ENCODE measurements at places on chromosomes 4 and X.

GRCh38 chrX:106899276-106899675, 3.9 kb downstream of the RIPPLY1 start:
- DNase-seq, result no peak

DNA sequence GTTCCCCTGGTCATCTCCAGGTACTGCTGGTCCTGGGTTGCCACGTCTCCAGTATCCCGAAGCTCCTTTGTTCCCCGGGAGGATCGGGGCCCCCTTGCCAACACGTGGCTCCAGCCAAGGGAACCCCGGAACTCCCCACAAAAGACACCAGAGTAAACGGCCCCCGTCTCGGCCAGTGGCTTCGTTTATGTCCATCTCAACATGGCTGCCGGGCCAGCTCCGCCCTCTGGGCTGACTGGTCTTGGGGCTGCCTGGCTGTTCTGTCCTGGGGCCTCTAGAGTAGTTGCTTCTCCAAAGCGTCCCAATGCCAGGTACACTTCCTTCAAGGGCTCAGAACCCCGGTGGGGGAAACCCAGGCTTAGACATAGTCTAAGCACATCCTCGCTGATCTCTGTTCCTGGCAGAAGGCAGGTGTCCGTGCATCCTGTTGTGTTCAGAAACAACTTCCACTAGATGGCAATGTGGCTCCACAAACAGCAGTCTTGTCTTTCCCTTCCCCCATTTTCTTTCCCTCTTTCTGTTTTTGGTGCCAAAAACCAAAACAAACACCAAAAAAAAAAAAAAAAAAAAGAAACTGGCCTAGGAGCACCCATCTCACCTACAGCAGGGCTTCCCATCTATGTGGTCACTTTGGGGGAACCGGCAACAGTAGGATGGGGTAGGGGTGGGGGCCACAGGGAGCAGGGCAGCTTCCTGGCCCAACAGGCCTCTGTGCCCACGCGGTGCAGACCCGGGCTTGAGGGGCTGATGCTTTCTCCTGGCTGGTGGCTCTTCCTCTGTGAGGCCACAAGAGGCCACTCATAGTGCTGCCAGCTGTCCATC, 35.3 kb downstream of the NBDY start:
- DNase-seq, result no peak

- DNase-seq, result no peak
These were observed 158.2 kb downstream of the SPRY1 start for GRCh38 chr4:123554801-123555232.

DNA sequence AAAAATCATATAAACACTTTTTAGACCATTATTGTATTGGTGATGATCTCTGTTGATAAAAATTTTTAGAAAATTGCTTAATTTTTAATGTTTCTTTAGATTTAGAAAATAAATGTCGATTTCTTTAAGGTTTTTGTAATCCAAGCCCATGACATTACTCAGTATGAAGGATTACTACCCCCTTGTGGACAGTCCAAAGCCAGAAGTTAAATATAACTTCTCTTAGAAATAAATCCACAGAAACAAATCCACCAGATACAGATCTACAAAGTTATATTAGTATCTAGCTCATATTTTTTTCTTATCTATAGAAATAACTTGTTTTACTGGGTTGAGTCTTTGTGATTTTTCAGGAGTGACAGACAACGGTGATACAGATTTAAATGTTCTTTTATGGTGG, 18.9 kb downstream of the TIFA start:
- DNase-seq, result no peak

- DNase-seq, result peak; percentile 77
These were observed 23.4 kb downstream of the SEPTIN6 start for GRCh38 chrX:119669424-119670037.

DNA sequence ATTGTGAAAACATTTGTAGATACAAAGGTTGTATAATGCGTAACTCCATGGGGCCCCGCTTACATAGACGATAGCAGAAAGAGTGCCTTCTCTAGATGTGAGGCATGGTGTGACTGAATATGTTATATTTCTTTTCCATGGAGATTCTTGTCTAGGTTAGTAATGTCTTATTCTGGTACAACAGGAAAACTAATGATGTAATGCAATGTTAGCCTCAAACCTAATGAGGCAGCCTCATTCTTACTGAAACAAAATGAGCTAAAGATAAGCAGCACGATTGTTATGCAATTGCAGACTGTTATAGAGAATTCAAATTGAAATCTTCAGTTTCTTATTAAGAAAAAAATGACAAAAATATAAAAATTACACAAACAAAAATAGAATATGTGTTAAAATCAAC, 171.1 kb upstream of the ANKRD50 start:
- no peak for DNase-seq

- no peak for DNase-seq
These were observed 365.4 kb upstream of the EPHA5 start for GRCh38 chr4:66035701-66036100.

DNA sequence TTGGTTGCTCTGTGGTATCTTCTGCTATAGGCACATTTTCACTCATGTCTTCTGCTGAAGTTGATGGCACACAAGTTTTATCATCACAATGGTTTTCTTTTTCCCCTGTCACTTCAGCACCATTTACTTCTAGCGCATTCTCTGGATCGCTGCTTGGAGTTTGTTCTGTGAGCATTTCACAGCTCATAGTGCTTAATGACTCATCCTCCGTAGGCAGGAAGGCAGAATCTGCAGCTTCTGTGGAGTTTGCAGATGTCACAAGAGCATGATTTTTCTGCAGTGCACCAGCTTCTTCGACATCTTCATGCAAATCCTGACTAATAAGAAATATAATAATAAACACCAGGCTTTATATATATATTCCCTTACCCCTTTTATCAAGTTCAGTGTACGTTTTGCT, 83.6 kb downstream of the CHM start:
- DNase-seq, result no peak

GRCh38 chr4:92634882-92635281, 331.1 kb downstream of the GRID2 start:
- DNase-seq, result no peak

- no peak for DNase-seq
These were observed 495.2 kb downstream of the PDGFC start for GRCh38 chr4:156476359-156476758.

DNA sequence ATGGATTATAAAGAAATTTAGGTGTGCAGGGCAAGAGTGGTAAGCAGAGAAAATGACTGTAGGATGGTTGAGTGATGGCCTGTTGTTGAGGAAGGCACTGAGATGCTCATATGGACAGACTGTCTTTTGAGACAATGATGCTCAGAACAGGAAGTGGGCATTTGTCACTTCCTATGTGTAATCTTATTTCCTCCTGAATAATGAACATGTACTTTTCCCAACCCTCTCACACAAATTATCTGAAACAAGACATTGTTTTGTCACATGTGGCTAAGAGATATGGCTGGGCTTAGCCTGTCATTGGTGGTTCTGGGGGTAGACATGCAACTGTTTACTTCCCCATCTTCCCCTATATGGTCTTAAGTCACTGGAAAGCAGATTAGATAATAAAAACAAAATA, 240.5 kb downstream of the CFAP47 start:
- DNase-seq, result no peak
